NCI-H460 (cell line): ENCODE measurements at places on chromosomes 3 and 15.

DNA sequence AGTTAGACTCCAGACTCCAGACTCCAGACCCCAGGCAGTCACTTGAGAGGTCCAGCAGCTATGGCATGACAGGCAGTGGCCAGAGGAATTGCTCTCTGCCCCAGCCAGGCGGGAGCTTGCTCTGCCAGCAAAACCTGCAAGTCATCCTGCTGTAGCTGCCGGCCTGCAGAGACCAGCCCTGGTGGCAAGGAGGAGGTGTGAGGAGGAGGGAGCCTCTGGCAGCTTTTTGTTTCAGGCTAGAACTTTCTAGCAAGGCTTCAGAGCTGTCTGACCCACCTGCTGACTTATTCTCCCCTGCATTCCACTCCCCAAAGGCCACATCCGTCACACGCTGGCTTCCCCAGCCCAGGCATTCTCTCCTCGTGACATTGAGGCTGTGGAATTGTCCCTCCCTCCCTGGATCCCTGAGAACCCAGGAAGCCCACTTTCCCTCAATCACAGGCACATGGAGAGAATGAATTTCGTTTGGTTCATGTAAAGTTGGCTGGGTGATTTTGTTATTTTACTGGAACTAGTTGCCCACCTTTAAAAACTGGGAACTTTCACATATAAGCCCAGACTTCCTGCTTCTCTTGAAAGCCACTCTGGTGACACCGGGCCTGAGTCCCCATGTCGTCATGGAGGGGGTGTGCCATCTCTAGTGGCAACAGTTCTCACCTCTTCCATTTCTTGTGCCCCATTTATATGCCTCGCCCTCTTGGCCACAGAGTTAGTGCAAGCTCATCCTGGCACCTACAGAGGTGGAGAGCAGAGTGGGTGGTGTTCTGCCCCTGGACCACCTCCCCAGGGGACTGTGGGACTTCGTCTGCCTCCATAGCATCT lies 82.7 kb downstream of the ABHD5 start:
- peak; percentile 66 for DNase-seq

GRCh38 chr3:48299746-48300712 lies 33.4 kb downstream of the SPINK8 start:
- no peak for DNase-seq

- DNase-seq: no peak
Measured at GRCh38 chr3:45711931-45712330, 22.7 kb downstream of the SACM1L start.

DNA sequence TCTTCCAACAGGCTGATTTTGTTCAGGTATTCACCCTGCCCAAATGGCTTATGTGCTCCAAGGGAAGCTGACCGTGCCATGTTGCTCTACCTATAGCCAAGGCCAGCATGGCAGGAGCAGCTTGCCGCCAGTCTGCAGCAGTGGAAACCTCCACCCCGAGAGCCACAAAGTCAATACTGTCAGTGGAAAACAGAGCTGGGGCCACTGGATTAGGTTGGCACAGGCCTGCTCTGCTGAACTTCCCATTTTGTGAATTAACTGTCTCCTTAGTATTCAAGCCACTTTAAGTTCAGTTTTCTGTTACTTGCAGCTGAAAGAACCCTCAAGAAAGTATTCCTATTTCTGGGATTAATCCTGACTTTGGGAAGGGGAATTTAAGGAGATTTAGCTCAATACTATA lies 63.8 kb upstream of the XCR1 start:
- DNase-seq: no peak

DNA sequence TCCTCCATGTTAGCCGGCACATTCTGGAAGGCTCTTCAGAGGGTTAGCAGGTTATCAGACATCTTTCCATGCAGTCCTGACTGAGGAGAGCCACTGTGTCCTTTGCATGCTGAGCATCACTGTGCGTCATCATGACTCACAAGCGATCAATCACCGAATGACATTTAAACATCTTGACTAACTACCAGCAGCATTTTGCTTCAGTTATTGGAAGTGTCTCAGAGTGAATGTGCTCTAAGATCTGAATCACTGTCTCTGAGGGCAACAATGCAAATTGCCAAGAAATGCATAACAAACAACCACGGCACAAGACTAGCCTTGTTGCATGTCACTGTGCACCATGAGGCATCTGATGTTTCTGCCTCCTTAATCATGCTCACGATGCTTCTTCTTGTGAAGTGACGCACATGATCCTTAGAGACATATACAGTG lies 18.3 kb upstream of the ATP8B4 start:
- peak; percentile 90 for DNase-seq

DNA sequence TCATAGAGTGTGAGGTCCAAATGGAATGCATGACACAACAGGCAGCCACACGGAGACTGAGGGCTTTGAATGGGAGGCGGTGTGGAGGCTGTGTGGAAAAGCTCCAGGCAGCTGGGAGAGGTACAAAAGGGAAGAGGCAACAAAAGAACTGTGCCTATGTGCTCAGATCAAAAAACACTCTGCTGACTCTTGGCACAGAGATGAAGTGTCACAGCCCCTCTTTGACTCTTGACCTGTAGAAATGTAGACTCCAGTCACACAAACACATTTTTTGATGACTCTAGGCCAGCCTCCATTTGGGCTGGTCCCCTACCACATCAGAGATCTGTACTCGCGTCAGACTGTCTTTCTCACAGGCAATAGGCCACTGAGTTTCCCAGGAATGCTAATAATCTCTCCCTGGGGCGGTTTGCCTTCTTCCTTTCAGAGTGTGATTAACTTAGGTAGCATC lies 456.0 kb downstream of the TUSC7 start:
- DNase-seq: no peak

DNA sequence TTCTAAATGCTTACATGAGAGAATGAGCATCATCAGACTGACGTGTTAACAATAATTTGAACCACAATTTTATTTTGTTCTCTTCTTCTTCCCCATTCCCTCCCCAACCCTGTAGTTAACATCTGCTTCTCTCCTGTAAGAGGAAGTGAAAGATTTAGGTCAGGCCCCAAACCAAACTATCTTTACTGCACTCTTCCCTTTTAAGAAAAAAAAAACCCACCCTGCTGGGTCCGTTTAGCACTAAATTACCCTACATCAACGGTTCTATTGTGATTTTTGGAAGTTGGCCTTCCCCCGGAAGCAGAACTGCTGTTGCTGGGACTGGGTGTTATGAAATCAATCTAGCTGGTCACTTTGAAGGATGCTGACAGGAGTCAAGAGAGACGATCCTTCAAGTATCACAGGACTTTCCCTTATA lies 49.4 kb downstream of the NFKBIZ start:
- no peak for DNase-seq

- DNase-seq: no peak
Measured at GRCh38 chr15:45387380-45388007, 9.2 kb upstream of the GATM start.

DNA sequence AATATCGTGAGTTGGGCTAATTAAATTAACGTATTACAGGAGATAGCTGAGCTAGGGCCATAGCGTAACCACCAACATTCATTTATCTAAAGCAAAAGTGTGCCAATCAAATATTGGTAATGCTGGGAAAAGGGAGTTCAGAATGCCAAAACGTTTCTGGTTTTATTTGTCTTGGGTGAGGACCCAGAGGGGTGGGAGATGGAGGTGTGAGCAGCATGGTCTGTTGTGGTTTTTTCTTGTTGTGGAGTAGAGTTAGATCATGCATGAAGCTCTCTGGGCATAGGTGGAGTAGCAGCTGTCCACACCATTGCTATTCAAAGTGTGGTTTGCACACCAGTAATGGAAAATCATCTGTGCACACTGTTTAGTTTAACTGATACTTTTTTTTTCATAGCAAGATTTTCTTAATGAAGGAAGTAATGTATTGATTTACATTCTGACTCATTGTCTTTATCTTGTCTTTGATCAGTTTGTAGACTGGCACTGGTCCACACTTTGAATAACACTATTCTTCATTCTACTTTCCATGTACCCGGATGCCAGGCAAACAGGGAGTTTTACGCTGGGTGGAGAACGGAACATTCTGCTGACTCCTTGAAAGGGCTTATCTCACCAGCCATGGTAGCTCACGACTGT lies 50.8 kb upstream of the CRTC3 start:
- no peak for DNase-seq

DNA sequence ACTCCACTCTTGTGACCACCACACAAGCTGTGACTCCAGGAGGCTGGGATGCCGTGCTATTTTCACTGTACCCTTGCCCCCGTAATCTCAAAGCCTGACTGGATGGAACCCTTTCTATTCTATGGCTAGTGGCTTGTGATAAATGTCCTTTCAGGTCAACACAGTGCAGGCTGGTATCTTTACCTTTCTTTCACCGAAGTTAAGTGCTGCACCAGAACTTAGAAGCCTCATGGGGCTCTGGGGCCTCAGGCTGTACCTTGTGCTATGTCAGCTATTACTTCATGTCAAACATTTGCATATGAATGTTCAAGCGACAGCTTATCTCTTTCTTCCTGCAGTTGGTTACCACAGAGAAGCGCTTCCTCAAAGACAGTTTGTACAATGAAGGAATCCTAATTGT lies 66.8 kb downstream of the RPL39L start:
- DNase-seq: no peak

DNA sequence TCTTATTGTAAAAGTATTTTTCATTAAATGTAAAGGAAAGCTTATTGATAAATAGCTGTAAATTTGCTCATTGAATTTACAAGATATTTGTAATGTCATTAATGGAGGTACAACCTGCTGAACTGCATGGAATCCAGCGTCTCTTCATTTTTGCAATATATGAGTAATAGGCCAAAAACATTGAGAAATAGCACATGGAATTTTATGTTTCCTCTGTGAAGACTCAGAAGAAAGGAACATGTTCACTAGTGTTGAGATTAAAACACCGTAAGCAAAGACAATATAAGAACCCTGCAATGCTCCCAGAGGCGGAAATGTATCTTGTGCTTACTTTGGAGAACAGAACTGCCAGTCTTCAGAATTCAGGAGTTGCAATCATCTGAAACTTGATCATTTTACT lies 167.6 kb downstream of the ALDH1A2 start:
- no peak for DNase-seq

- DNase-seq: no peak
Measured at GRCh38 chr3:68757157-68757556, 175.2 kb downstream of the TAFA4 start.

DNA sequence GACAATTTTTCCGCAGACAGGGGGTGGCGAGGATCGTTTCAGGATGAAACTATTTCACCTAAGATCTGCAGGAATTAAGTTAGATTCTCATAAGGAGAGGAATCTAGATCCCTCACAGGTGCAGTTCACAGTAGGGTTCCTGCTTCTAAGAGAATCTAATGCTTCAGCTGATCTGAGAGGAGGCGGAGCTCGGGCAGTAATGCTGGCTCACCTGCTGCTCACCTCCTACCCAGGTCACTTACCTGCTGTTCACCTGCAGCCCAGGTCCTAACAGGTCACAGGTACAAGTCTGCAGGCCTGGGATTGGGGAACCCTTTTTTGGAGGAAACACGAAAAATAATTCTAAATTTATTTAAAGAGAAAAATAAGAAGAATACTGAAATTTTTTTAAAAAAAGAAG lies 406.8 kb downstream of the MCTP2 start:
- no peak for DNase-seq

DNA sequence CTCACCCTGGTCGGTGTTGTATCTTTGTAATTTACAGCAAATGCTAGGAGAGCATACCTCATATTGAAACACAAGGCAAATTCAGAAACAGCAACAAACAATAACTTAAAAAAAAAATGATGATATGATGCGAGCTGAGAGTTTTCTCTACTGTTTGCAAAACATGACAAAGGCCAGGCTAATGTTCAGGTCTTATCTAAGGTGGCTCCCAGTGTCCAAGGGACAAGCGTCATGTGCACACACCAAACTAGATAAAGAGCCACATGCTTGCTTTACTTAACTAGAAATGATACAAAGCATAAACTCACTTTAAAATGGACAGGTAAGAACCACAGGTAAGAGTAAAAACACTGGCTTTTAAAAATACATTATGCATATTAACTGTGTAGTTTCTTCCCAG lies 375.9 kb downstream of the FOXP1 start:
- no peak for DNase-seq

DNA sequence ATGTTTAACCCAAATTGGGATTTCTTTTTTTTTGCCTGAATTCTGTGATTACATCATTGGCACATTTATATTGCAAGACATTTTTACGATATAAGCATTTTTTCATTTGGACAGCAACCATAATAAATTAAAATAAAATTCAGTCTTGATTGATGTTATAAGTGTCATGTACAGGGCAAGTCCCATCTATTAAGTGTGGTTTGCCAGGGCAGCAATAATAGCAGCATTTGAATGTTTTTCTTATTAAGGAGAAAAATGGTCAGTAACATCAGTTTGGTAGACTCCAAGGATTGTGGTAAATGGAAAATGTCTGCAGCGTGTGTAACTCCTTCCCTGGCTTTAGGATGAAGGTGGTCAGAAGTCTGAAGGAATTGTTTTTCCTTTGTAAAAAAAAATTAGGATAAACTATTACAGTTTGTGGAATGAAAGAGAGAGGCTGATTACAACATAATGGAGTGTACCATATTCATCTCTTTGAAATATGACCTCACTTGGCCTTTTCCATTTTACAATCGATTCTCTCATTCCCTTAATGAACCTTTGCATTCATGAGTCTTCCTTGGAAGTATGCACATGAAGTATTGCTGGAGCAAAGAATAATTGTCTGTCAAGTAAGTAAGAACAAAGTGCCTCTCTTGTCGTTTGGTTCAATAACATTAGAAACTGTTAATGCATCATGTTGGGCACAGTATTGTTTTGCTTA lies 405.4 kb upstream of the THRB start:
- DNase-seq: no peak

GRCh38 chr15:64029633-64030032 lies 16.7 kb downstream of the DAPK2 start:
- DNase-seq: no peak

DNA sequence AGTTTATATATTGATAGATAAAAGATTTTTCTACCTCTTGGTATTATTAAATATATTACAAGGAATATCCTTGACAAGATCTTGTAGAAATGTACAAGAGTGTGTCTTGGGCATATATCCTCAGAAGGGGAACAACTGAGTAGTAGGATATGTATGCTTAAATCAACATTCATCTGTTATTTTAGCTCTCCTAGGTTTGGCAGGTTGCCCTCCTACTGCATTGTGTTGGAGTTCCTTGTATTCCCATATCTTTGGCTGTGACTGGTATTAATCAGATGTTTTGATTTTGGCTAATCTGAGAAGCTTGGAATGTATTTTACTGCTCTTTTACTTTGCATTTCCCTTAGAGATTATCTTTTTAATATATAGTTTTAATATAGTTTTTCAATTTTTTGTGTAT lies 4.6 kb downstream of the MYRIP start:
- DNase-seq: no peak

GRCh38 chr15:80727196-80727595 lies 32.1 kb downstream of the ABHD17C start:
- DNase-seq: no peak

DNA sequence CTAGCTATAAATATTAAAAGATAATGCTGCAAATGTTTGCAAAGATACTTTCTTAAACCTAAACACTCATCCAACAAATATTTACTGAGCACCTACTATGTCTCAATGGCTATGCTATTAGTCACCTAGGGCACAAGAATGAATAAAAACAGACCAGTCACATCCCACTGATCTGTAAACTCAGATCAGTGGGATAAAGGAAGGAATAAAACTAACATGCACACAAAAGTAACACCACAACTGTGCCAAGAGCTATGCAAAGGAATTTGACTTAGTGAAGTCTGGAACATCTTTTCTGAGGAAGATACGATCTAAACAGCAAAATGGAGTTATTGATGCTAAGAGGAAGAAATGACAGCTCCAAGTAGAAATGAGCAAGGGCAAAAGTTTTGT lies 56.6 kb downstream of the CBLB start:
- DNase-seq: no peak

GRCh38 chr3:134364061-134364935 lies 9.9 kb downstream of the AMOTL2 start:
- DNase-seq: peak; percentile 87

- DNase-seq: no peak
Measured at GRCh38 chr3:141081141-141081795, 30.1 kb downstream of the SPSB4 start.
